ENCODE measurements at places on chromosomes 13 and 19. TPM values are rescaled to one million over a fixed set of nuclear protein-coding genes. Genes with fewer than 3 reads are reported as not detected.
A peak's percentile ranks its signal among the peaks of the same experiment; 100 is the strongest.

GRCh38 chr13:59689057-59689456, 474.7 kb downstream of the DIAPH3 start:
- no peak overlapping the region for H3K27ac ChIP-seq
- no peaks in the 10 kb centered on the region for H3K36me3 ChIP-seq
- no peak overlapping the region for H3K4me3 ChIP-seq
- H3K27me3 ChIP-seq: no peaks in the 10 kb centered on the region
- no peak for DNase-seq

- no peak overlapping the region for H3K4me3 ChIP-seq
- DNase-seq: no peak
- H3K4me1 ChIP-seq: peaks cover 51% of the 10 kb centered on the region
- peak overlapping the region; percentile 85 for H3K27ac ChIP-seq
- no peaks in the 10 kb centered on the region for H3K27me3 ChIP-seq
Observed at GRCh38 chr13:44692173-44692713, 116.1 kb upstream of the TSC22D1 start.

GRCh38 chr13:39766464-39767158, 111.1 kb downstream of the COG6 start:
- no peaks in the 10 kb centered on the region for H3K36me3 ChIP-seq
- no peak for DNase-seq
- H3K4me1 ChIP-seq: peaks cover 16% of the 10 kb centered on the region
- H3K27ac ChIP-seq: no peak overlapping the region
- H3K27me3 ChIP-seq: no peaks in the 10 kb centered on the region

- H3K4me3 ChIP-seq: no peak overlapping the region
- H3K4me1 ChIP-seq: peaks cover 9% of the 10 kb centered on the region
- no peak for DNase-seq
- H3K27ac ChIP-seq: no peak overlapping the region
- no peaks in the 10 kb centered on the region for H3K36me3 ChIP-seq
Observed at GRCh38 chr13:30738526-30739236, 3.3 kb downstream of the ALOX5AP start.

The TEX101 gene
- not detected for total RNA-seq

The PRTN3 gene
- not detected for total RNA-seq
